Ascending aorta (tissue), 2 donors: ENCODE measurements at places on chromosomes 1 and 21. TPM values are rescaled to one million over a fixed set of nuclear protein-coding genes. Genes with fewer than 3 reads are reported as not detected.

GRCh38 chr1:15620155-15620545 is 2.9 kb downstream of the DDI2 start:
- H3K4me1 ChIP-seq: no peaks in the 10 kb centered on the region
- H3K36me3 ChIP-seq: no peaks in the 10 kb centered on the region
- DNase-seq: no peak
- H3K27me3 ChIP-seq: no peaks in the 10 kb centered on the region
- H3K4me3 ChIP-seq: no peak overlapping the region

Gene LPAR3
- total RNA-seq: not detected

Gene KIAA1614
- 21.9 TPM for total RNA-seq

DNA sequence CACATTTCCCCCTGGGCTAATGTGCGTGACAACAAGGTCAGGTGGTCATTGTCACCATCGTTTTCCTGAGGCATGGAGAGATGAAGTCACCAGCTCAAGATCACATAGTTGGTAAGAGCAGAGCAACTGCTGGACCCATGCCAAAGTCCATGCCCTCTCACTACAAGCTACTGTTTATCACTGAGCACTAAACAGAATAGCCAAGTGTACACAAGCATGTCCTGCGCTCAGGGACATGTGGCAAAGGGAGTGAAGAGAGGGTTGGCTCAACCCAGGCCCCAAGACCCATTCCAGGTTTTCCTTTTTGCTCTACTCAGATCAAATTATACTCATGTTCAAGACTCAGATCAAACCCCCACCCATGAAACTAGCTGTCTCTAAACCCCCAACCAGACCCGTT is 20.8 kb downstream of the LRRC52 start:
- H3K36me3 ChIP-seq: no peaks in the 10 kb centered on the region
- no peak for DNase-seq
- H3K27ac ChIP-seq: no peak overlapping the region
- no peaks in the 10 kb centered on the region for H3K4me1 ChIP-seq

DNA sequence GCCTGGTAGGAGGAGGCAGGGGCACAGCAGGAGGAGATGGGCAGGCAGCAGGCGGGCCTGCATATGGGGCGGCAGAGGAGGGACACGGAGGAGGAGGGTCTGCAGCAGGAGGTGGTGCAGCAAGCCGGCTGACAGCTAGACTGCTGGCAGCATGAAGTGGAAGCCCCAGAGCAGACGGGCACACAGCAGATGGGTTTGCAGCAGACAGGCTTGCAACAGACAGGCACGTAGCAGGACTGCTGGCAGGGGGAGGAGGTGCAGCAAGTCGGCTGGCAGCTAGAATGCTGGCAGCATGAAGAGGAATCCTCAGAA is 615 bp downstream of the KRTAP10-5 start:
- H3K27ac ChIP-seq: no peak overlapping the region
- H3K4me3 ChIP-seq: no peak overlapping the region
- no peaks in the 10 kb centered on the region for H3K27me3 ChIP-seq

GRCh38 chr1:155309423-155310021 is 856 bp downstream of the FDPS start:
- H3K4me1 ChIP-seq: peaks cover 6% of the 10 kb centered on the region
- peaks cover 17% of the 10 kb centered on the region for H3K36me3 ChIP-seq
- peak overlapping the region; percentile 77 for H3K4me3 ChIP-seq
- no peaks in the 10 kb centered on the region for H3K27me3 ChIP-seq
- peak overlapping the region; percentile 87 for H3K27ac ChIP-seq
- DNase-seq: no peak

GRCh38 chr21:34836103-34836932 is 167.5 kb downstream of the CLIC6 start:
- no peak overlapping the region for H3K4me3 ChIP-seq
- no peaks in the 10 kb centered on the region for H3K4me1 ChIP-seq
- DNase-seq: peak; percentile 91
- H3K27me3 ChIP-seq: no peaks in the 10 kb centered on the region
- H3K36me3 ChIP-seq: peaks cover 5% of the 10 kb centered on the region
